ENCODE measurements at places on chromosomes 2 and 18.

GRCh38 chr2:201774546-201774945 is 6.2 kb downstream of the ALS2 start:
- no peak for DNase-seq

DNA sequence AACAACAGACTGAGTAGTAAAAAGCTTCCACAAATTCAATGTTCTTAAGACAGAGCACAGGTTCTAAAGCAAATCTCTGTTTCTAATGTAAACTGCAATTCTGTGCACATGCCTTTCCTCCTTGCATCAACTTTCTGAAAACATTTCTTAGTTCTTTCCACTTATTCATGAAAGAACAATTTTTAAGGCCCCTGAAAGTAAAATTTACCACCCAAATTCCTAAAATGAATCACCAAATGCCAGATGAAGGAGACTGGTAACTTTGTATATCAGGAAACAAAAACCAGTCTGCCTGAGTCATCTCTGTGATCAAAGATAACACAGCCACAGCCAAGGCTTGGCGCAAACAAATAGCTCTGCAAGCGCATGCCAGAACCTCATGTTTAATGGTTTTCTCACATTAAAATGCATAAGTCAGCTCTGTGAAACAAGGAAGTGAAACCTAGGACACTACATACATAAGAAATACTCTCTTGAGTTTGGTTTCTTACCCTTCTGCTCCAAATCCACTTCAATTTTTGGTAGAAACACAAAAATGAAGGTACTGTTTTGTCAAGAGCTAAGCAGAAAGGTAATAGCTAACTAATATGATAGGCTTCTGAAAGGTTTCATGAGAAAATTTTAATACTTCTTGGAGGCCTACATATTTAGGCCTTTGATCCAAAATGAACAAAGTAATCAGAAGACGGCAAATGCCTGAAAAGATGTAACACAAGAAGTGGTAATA is 169.4 kb downstream of the THADA start:
- peak; percentile 74 for DNase-seq

DNA sequence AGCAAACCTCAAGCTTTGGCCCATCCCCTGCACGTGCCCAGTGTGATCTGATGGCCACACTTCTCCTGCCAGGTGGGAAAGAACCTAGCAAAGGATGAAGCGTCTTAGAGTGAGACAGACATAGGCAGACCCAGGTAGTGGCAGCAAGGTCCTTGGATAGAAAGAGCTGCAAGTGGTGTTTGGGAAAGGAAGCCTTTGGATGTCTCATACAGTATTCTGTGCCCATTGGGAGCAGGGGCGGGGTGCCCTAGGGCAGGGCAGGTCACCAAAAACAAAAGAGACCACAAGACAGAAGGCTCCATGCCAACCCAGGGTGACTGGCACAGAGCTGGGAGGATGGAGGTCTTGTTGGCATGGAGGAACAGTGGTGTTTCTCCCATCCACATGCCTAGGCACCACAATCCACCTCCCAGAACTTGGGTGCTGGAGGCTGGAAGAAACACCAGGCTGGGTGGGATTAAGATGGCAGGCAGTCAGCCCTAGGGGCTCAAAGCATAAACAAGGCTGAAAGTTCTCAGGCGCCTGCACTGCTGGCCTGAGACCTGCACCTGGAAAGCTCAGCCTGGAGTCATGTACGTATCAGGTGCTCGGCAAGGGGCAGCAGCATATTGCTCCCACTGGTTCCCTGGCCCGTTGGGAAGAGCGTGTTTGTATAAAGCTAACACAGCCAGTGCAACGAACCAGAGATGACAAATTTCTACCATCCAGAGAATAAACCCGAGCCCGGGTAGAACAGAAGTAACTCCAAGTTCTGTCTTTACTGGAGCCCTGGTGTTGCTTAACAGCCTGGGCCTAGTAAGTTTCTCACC is 52.9 kb downstream of the CRACDL start:
- no peak for DNase-seq

- no peak for DNase-seq
Measured at GRCh38 chr2:129611471-129611870, 368.0 kb upstream of the RAB6C start.

- peak; percentile 32 for DNase-seq
Measured at GRCh38 chr18:3995476-3996102, 459.5 kb downstream of the DLGAP1 start.

DNA sequence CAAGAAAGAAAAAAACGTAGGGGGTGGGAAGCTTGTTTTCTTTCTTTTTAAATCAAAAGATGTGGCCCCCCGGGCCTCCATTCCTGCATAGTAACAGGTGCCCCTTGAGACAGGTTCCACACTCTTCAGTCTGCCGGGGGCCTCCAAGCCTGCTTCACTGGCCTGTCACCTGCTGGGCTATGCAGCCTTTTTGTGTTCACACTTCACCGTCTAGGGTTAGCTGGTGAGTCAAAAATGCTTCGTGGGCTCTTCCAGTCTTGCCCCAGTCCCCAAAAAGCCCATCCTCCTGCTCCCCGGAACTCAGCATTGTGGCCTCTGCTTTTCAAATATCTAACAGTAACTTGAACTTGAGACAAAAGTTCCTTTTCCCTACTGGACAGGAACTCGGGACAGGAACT is 67.9 kb downstream of the POLR1A start:
- DNase-seq = no peak

- no peak for DNase-seq
Measured at GRCh38 chr2:74375838-74376237, 4.3 kb downstream of the DCTN1 start.

DNA sequence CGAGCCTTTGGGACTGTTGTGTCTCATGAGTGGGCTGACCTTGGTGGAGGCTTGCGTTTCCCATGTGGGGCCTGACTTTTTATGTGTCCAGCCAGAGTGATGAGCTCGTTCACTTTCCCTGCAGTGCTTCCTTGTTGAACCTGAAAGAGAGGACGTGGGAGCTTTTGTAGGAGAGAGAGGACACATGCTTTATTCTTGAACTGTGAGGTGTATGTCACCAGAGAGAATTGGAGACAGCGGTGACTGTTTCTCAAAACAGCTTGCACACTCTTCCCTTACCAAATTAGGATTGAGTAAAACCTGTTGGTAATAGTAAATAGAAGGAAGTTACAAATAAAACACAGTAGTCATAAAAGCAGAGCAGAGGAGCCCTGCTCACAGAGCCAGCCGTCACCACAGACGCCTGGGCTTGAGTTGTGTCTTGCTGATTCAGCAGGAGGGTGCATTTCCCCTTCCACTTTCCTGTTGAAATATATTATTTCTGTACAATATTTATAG is 60.7 kb downstream of the INPP4A start:
- no peak for DNase-seq

GRCh38 chr2:65754219-65754618 is 321.8 kb upstream of the SPRED2 start:
- no peak for DNase-seq

DNA sequence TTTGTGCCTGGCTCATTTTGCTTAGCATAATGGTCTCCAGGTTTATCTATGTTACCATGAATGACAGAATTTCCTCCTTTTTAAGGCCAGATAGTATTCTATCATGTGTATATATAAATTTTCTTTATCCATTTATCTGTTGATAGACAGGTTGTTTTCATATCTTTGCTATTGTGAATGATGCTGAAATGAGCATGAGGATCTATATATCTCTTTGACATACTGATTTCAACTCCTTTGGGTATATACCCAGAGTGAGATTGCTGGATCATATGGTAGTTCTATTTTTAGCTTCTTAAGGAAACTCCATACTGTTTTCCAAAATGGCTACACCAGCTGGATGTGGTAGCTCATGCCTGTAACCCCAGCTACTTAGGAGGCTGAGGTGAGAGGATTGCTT is 86.4 kb upstream of the LTBP1 start:
- DNase-seq = no peak

DNA sequence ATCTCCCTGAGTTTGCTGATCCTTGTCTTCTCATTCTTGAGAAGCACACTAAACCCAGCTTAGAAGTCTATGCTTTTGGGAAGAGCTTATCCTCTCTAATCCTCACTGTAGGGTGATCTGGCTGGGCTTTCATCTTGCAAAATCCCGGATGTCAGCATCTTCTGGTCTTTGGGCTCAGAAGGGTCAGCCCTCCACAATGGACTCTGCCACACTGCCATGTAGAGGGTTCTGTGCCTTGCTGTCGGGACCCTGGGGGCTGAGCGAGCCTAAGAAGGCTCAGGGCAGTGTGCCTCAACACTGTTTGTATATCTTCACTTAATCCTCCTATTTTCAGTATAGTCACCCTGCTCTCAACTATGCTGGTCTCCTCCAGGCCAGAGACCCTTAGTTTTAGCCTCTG is 102.3 kb downstream of the TGIF1 start:
- DNase-seq = no peak

GRCh38 chr18:69330385-69331005 is 70.2 kb upstream of the DOK6 start:
- no peak for DNase-seq

DNA sequence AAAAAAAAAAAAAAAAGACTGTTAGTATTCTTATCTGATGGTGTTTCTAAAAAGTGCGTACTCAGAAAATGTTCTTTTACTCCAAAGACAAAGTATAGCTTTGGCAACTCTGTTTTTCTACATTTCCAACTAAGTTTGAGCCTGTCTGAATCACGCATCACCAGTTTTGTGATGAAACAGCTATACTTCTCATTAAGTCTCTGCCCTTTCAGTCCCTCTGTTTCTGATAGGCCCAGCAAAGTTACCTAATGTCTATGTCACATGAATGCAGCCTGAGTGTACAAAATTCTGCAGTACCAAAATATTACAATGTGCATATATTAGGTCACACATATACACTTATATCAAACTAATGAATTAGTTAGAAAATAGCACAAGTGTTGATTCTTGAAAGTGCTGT is 22.4 kb downstream of the TWSG1 start:
- no peak for DNase-seq

DNA sequence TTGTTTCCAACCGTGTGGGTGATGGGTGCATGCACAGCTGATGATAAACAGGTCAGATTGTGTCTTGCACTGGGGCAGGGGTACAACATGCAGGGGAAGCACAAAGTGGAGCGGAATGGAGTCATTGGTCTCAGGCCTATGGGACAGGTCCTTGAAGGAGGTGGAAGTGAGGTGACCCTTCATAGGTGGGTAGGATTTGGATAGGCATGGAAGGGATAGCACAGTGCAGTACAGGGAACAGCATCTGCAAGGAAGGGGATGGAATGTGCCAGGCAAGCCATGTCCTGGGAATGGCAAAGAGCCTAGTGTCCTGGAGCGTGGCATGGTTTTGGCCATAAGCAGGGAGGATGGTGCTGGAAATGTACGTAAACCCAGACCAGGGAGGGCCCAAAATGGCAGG is 143.9 kb downstream of the CAPN13 start:
- no peak for DNase-seq

- no peak for DNase-seq
Measured at GRCh38 chr2:128145651-128146050, 54.7 kb downstream of the UGGT1 start.

DNA sequence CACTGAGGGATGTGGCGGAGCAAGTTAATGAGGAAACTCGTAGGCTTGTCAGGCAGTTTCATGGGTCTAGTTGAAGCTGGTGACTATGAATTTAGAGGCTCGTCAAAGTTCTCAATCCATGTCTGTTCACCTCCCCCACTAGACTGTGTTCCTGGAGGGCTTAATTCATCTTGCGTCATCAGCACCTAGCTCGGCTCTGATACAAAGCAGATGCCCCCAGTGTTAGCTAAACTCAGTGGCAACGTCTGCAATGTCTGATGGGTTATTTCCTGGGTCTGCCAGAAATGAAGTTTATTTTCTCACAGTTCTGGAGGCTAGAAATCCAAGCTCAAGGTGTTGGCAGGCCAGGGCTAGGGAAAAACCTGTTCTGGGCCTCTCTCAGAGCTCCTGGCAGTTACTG is 140.6 kb downstream of the PID1 start:
- DNase-seq = no peak

DNA sequence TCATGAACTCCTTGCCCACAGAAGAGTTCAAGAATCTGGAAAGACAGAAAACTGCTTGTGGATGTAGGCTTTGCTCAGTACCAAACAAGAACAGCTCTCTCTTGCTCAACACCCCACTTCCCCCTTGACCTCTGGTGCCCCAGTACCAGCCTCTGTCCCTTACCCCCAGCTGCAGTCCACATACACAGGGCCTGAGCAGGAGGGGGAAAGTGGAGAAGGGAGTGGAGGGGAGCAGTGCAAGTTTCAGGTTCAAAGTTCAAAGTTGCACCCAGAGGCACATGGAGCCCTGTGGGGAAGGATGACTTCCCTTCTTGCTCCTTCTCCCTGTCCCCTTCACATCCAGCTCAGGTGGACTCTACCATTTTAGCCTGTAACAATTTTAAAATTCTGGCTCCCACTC is 61.1 kb upstream of the LPIN2 start:
- no peak for DNase-seq

GRCh38 chr18:47204908-47205522 is 28.9 kb upstream of the IER3IP1 start:
- peak; percentile 34 for DNase-seq

- DNase-seq = peak; percentile 28
Measured at GRCh38 chr2:60152226-60152833, 401.1 kb downstream of the BCL11A start.

- peak; percentile 4 for DNase-seq
Measured at GRCh38 chr2:21924640-21925285, 801.0 kb downstream of the TDRD15 start.

DNA sequence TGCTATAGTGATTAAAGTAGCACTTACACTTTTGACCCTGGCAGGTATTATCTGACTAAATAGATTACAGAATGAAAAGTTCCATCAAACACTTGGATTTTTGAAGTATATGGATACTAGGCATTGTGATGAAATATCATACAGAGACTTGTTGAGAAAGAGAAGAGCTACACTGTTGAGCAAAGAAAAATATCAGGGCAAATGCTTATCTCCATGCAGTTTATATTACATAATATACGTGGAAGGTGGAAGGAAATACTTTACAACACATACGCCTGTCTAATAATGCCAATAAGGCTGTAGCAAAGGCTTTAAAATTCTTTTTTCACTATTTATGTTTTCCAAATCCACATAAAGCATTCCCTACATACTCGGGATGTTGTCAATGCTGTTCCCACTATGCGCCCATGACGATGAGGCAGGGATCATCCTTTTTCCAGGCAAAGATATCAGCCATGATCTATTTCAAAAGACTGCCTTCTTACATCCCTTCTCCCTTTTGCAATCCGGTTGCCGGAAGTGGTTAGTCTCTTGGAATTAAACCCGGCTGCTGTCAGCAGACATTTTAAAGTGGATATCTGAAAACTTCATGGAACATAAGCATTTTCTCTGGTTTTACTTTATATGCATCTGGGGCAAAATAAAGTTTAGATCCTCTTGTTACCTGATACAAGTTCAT is 92.6 kb upstream of the ITGA4 start:
- DNase-seq = no peak

GRCh38 chr2:95734976-95735890 is 143.4 kb downstream of the TRIM43 start:
- DNase-seq = no peak

DNA sequence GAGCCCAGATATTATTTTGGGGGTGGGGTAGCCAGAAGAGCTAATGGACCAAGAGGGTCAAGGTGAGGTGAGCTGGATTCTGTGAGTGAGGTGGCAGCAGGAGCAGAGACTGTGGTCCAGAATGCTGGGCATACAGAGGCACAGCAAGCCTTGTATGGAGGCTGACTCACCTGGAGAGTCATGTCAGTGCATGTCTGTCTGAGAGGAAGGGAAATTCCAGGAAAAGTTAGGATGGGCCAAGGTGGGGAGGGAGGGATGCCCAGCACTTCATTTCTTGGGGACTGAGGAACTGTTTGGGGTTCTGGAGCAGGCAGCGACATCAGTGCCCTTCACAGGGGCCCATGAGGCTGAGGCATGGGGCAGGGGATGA is 21.1 kb downstream of the PER2 start:
- DNase-seq = no peak

Data from GM20000 (cell line).